ENCODE measurements at places on chromosomes 6 and 20.

DNA sequence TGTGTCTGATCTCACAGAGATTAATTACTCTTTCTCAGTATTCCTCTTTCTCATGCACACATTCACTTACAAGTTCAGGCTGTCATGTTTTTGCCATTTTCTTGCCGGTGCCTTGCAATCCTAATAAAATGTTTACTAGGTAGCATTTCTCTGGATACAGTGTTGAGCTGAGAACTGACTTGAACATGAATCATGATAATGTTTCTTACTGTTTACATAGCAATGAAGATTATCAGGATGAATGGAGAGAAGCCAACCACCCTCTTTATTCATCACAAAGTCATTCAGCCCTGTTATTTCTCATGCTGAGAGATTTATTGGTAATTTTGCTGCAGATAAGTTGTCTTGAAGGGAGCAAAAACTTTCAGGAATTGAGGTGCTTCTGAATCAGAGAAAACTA, 185.5 kb upstream of the ECI2 start:
- peak; percentile 54 for DNase-seq

DNA sequence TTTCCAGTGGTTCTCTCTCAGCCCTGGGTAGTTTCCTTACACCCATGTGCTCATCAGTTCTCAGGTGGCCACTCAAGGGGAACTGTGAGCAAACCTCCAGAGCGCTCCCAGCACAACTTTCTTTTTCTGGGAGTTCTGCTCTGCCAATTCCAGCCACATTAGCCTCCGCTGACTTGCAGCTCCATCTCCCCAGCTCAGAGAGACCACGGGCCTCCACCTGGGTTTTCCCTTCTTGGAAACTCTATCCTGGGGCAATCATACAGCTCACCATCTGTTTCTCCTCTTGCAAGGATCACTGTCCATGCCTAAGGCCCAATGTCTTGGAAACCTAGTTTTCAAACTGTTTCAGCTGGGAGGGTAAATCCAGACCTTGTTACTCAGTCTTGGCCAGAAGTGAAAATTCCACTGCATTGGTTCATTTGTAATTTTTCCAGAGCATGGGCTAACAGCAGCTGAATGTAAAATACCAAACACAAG, 129.9 kb downstream of the EYA2 start:
- DNase-seq = no peak

GRCh38 chr20:53755733-53756531, 162.3 kb upstream of the ZNF217 start:
- no peak for DNase-seq

DNA sequence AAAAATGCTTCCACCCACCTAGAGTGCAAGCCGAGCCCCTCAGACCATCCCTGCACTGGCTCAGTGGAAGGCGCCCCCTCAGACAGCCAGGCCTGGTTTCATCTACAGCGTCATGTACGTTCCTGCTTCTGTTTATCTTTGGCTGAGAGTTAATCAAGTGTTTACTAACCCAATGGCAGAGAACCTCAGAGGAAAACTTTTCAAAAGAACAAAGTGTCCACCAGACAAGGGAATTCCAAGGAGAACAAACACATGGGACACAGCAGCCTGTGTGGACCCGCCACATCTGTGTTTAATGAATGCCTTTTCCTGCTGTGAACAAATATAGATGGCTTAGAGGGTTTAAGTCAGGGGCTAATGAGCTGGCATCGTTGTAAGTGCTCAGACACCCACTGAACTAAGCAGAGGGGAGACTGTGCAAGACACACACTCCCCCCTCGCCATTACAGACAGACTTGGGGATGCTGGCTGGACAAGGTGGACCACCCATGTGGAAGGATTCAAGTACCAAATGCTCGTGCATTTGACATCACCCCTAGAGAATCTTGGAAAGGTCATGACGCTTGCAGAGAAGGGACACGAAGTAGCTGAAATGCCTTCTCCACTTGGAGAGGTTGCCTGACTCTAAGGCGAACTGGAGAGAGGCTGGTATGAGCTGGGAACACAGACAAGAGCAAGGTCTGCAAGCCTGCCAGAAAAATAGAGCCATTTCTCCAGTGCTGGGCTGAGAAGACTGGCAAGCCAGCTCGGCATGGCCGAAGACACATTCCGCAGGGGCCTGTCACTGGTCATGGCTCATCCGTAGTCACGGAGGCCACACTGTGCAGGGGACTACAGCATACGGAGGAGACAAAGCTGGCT, 53.5 kb upstream of the NXT1 start:
- no peak for DNase-seq

DNA sequence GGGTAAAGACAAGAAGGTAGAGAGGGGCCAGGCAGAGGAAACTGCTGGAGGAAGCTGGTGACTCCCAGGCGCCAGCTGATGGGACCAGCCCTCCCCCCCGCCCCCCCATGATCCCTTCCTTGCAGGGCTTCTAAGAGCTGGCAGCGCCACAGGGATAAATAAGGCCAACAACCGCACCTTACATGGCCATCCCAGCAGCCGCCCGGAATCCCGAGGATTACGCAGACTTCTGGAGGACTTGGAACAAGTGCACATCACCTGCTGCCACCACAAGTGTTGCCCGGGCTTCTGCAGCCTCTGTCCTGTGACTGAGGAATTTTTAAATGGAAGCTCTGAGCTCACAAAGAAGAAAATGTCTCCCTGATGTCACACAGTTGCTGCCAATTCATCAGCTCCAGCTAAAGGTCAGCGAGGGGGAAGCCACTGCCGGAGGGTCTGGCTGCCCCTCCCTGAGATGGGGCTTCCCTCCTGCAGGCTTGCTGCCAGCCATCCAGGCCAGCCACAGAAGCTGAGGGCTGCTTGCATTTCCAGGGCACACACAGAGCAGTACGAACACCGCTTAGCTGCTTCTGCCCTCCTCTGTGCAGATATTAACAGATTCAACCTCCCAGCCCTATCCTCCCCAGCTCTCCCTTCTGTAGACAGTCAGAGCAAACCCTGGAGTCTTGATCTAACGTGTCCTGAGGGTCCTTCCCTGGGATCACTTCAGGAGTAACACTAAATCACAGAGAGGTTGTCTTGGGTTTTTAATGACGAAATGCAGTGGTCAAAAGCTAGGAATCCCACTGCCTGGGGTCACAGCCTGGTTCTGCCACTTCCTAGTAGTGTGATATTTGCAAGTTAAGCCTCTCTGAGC, 38.6 kb upstream of the PIM1 start:
- DNase-seq = no peak

DNA sequence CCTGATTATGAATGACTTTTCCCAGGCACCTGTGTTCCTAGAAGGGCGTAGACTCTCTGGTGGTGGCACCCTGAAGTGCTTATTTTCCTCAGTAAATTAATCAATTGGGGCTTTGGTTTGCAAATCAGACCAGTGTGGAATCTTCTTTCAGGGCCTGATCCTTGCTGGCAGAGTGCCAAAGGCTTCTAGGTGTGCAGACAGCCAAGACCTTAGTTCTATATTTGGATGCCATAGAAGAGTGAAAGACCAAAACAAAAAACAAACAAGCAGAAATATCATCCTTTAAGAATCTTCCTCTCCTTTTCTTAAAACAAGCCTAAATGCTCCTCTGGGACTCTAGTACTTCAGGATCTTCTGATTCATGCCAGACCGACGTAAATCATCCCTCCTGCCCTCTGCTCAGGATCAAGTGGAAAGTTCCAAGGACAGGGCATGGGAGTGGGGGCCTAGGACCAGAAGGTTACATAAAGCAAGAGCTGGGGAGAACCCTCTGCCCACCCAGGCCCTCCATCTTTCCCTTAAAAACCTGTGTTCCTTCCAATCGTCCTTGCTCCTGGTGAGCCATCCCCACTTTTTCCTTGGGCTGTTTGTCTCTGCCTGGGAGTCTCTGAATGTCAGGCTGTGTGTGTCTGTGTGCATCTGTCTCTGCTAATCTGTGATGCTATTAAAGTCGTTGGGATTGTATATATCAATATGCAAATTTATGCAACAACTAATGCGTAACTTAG, 70.5 kb upstream of the MYLIP start:
- DNase-seq = no peak

DNA sequence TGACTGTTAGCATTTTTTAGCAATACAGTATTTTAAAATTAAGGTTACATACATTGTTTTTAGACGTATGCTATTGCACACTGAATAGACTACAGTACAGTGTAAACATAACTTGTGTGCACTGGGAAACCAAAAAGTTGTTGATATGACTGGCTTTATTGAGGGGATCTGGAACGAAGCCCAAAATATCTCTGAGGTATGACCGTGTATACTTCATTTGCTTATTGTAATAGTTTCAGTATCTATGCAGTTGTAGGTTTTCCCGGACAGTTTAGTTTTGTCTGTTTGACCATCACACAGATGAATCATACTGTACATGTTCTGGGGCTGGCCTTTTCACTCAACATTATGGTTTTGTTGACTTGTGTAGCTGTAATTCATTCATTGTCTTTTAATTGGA, 6.9 kb upstream of the ZBTB12 start:
- DNase-seq = no peak
